Suppressor macrophage treated with lipopolysaccharide for 4 hours (primary cell): ENCODE measurements at places on chromosomes 6 and 20.

DNA sequence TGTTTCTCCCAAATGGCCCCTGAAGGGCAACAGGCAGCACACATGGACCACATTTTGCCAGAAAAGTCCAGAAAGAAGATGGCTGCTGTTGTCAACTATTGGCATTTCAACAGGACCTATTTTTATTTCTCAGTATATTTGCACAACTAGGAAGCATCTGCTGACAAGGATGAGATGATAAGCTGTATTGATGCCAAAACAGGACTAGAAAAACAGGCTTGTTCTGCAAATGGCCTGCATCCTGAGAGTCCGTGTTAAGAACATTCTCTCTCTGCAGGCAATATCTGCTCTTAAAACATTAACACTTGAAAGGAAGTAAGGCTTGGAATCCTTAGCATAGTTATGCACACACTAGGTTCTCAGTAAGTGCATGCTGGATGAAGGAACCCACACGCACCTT lies 283.7 kb downstream of the ESR1 start:
- DNase-seq = no peak

- no peak for DNase-seq
Observed at GRCh38 chr6:52055451-52055850, 32.0 kb downstream of the PKHD1 start.

DNA sequence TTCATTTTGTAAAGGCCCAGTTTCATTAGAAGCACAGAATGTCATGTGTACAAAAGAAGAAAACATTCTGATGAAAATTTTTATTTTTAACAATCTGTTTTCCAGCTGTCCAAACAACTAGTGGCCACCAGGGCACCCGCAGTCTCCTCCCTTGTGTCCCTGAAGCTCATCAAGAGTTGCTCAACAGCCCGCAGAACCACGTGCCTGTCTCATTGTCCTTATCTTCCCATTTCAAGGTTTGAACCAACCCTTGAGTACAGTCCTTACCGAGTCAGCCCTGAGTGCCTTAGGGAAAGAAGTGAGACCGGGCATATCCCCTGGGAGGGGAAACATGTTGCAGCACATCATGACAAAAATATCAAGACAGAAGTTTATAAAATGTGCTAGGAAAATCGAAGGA lies 15.9 kb upstream of the ZNF133 start:
- peak; percentile 34 for DNase-seq

DNA sequence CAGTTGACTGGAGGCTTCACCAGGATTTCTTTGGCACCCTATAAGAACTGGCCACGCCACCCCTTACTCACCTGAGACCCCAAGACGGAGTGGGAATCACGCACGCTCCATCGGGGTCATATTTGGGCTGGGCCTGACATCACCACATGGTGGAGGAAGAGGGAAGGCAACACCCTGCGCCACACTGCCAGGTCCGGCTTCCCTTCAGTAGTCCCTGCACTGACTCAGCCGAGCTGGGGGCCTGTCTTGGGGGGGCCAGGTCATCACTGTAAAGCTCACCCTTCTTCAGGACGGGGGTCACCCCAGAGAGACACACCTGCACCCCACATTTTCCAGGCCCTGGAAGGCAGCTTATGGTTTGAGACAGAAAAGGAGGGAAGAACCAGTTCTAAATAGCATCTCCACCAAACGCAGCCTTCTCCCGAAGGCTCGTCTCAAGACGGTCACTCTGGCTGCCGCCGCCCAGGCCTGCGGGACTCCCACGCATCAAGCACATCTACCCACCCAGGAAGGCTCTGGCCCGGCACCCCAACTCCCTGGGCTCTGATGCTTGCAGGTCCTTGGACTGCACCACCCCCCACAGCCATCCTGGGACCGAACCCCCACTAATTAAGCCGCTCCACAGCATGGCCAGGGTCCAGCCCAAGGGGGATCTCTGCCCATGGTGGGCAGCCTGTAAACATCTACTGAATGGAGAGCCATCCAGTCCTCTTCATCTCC lies 51.8 kb downstream of the GINS1 start:
- no peak for DNase-seq

- no peak for DNase-seq
Observed at GRCh38 chr20:37541326-37541725, 13.7 kb upstream of the BLCAP start.

- DNase-seq = no peak
Observed at GRCh38 chr6:33634946-33635345, 13.8 kb downstream of the ITPR3 start.

GRCh38 chr6:36326356-36326995 lies 10.2 kb downstream of the BNIP5 start:
- DNase-seq = no peak

DNA sequence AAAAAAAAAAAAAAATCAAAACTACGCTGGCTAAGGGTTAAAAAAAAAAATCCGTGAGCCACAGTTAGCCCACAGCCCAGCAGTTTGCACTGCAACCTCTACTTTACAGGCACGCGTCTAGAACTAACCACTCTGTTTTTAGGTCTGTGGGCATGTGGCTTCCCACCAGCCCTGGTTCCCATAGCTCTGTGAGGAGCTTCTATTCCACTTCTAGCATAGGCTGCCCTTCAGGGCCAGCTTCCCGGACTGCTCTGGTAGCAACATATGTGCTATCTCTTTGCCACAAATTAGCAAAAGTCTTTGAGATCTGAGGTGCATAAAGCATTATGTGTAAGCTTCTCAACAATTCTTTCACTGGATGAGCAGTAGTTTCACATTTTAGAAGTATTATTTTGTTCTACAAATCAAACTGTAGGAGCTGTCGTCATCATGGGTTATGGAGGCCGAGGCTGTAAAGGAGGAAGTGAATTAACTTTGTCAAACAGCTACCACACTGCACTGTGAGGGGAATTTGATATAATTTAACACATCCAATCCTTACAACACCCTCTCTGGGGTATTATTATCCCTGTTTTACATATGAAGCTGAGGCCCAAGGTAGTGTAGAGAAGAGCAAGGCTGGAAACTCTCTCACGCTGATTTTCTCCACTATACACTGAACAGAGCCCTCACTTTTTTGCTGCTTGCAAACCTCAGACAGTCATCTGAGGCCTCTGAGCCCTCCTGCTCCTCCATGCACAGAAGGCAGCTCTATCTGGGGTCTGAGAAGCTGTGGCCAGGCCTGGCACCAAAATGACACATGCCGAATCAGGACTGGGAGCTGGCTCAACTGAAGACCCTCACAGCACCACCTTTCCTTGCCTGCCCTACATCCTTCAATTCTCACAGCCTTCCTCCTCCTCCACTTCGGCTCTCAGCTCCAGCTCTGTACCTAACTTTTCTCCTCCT lies 35.4 kb downstream of the MAN1A1 start:
- peak; percentile 69 for DNase-seq

DNA sequence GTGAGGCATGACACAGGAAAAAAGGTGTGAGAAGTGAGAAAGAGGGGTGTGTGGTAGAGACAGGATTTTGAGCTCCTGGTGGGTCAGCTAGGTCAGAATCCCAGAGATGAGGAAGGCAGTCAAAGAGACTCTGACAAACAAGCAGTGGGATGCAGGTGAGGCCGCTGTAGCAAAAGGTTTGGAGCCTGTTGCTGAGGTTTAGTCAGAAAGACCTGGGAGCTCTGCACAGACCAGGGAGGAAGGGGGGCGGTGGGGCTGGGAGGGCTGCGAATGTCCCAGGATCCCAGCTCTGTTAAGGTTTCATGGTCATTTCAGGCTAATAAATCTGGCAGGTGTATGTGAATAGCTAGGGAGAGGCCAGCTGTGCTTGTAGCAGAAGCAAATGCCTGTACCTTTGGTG lies 373.9 kb upstream of the SYNCRIP start:
- no peak for DNase-seq

DNA sequence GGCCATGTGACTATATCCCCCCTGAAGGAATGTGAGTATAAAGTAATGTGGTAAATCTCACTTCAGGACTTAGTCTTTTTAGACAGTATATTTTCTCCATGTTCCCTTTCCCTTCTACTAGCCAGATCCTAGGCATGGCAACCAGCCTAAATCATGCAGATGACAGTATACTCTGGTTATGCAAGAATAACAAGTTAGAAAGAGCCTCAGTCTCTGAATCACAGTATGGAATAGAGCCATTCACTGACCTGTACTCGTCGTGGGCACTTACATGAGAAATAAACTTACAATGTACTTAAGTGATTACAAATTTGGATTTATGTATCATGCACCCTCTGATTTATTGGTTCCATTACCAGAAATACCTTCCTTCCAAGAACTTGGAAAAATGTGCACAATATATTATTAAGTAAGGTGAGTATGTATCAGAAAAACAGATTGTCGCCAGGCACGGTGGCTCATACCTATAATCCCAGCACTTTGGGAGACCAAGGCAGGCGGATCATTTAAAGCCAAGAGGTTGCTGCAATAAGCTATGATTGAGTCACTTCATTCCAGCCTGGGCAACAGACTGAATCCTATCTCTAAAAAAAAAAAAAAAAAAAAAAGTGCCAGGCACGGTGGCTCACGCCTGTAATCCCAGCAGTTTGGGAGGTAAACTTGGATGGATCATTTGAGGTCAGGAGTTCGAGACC lies 25.1 kb upstream of the FAM8A1 start:
- DNase-seq = no peak

DNA sequence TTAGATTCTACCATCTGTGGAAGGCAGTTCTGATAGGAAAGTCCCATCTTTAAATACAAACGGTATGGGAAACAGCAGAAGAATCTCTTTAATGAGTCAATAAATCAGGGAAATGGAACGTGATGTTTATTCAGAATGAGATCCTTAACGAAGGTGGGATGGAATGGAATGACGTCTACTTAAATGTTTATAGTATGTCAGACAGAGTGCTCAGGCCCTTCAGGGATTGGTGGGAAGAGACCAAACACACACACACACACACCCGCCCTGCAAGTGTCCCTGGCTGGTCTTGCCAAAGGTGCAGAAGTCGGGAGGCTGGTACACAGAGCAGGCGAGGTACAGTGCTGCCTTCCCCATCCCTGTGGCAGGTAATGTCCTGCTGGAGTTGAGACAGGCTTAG lies 164.0 kb downstream of the FARS2 start:
- DNase-seq = no peak

- DNase-seq = no peak
Observed at GRCh38 chr6:33732817-33733708, 13.6 kb downstream of the IP6K3 start.

DNA sequence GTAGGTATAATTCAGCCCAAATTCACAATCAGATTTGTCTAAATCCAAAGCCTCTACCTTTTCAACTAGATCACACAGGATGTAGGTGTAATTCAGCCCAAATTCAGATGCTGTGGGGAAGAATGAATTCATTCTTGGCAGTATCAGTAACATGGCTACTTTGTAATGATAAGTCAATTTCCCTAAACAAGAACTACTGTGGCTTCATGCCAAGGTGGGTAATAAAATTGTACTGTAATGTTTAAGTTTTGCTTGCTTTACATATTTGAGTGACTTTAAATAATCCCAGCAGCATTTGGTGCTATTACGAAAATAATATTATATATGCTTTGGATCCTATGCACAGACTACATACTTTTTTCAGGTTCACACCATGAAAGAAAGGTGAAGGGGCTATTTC lies 239.1 kb downstream of the HDGFL1 start:
- no peak for DNase-seq

GRCh38 chr6:169825558-169826225 lies 74.3 kb downstream of the ERMARD start:
- DNase-seq = no peak

- DNase-seq = no peak
Observed at GRCh38 chr6:39821742-39822532, 29.8 kb downstream of the DAAM2 start.

DNA sequence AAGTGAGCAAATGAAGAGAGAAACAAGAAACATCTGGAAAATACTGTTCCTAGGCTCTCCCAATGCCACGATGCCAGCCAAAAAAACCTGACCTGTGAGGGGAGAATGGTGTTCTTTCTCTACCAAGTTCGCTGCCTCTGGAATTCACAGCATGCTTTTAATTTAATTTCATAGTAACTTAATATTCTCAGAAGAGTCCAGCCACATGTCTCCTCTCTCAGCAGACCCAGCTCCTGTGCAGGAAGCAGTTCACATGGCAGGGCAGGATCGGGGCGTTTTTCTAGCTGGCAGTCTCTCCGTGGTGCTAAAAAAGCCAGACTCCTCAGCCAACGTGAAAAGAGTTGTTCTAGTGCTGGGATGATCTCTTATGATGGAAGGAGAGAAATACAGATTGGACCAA lies 57.5 kb downstream of the BFSP1 start:
- DNase-seq = no peak

DNA sequence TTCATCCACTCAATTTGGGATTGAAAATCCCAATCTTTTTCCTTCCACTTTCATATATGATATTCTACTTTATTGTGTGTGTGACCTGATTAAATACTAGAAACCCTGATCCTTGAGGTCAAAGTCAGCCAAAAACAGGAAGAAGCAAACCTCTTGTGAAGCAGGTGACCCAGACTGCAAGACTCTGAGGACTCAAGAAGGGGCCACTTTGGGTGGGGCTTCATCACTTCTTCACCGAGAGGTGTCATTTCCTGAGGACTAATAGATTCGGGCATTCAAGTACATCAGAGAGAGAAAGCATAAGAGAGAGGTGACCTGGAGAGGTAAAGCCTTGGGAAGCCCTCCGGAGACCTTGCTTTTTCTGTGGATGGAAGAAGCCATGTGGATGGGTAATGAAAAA lies 129.0 kb downstream of the CFAP61 start:
- DNase-seq = no peak

DNA sequence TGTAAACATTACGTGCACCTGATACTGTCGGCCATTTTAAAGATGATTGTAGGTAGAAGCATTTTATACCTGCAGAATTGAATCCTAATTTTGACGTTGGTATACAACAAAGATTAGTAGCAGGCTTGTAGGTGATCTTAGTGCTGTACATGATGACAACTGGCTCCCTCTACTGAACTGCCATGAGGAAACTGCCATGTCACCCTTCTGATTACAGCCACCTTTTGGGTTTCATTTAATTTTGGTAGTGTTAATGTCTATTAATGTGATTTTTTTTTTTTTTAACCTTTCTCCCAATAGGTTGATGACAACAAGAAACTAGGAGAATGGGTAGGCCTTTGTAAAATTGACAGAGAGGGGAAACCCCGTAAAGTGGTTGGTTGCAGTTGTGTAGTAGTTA lies 2.3 kb downstream of the RPS12 start:
- DNase-seq = no peak

DNA sequence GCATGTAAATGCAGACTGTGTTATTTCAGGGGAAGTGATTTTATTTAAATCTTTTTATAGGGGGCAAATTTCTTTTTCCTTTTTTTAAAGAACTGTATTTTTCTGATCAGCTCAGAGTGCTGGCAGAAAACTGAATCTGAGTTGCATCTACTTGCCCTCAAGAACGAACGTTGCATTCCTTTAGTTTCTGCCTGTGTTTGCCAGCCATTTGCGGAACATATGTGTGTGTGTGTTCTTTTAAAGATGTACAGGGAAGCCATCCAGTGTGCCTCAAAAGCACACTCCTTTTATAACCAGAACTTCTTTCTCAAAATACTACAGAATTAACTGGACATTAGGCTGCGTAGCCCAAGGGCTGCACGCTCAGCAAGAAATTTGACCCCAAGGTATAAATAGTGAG lies 25.8 kb upstream of the INSM1 start:
- DNase-seq = no peak
